ENCODE measurements at places on chromosomes 1 and 21. TPM values are rescaled to one million over a fixed set of nuclear protein-coding genes. Genes with fewer than 3 reads are reported as not detected.

The VAV3 gene
- not detected for total RNA-seq

The CXADR gene
- total RNA-seq = 9.9 TPM

The RAB13 gene
- 86.2 TPM for total RNA-seq

The HSPA6 gene
- total RNA-seq = 0.51 TPM

The IFI44L gene
- total RNA-seq = 2.1 TPM

The CCDC185 gene
- not detected for total RNA-seq

The AIRE gene
- not detected for total RNA-seq

The REN gene
- 0.17 TPM for total RNA-seq

The FAAP20 gene
- 23.1 TPM for total RNA-seq
